ENCODE measurements at places on chromosomes 16 and 17. TPM values are rescaled to one million over a fixed set of nuclear protein-coding genes. Genes with fewer than 3 reads are reported as not detected.

Gene CNTD1
- 0.75 TPM for total RNA-seq

Gene LGALS9B
- not detected for total RNA-seq

Gene PYY
- not detected for total RNA-seq

Gene SYCE1L
- 7.5 TPM for total RNA-seq

Gene RBBP6
- total RNA-seq, result 56.1 TPM

Gene KRT9
- total RNA-seq, result not detected

Gene WSCD1
- 3.6 TPM for total RNA-seq

Gene KRTAP4-4
- not detected for total RNA-seq

Gene ZG16
- not detected for total RNA-seq

Gene RAI1
- 117 TPM for total RNA-seq

Gene KRT38
- total RNA-seq, result not detected

Gene PRR29
- 3.5 TPM for total RNA-seq

Gene ZP2
- not detected for total RNA-seq

Gene CASKIN1
- total RNA-seq, result 0.05 TPM

Gene CCL16
- 1.6 TPM for total RNA-seq

Gene ACSM2B
- not detected for total RNA-seq

Gene KRT17
- 223 TPM for total RNA-seq

Gene KRT27
- total RNA-seq, result 2.0 TPM

Gene IL17C
- not detected for total RNA-seq

Gene ARL5C
- total RNA-seq, result not detected

Gene TAC4
- not detected for total RNA-seq

Gene TBC1D26
- 0.47 TPM for total RNA-seq

Gene SOST
- total RNA-seq, result not detected

Gene KAT8
- 77.9 TPM for total RNA-seq

Gene TMEM114
- not detected for total RNA-seq

Gene CDRT4
- total RNA-seq, result 25.4 TPM

Gene EPN3
- 70.5 TPM for total RNA-seq

Gene BCL6B
- 21.6 TPM for total RNA-seq

Gene TEX19
- total RNA-seq, result not detected

Gene KRT36
- not detected for total RNA-seq

Gene SMIM22
- 225 TPM for total RNA-seq

Gene CCL4
- total RNA-seq, result 6.1 TPM

Gene VTN
- 1.0 TPM for total RNA-seq

Gene TEX14
- total RNA-seq, result 0.55 TPM

Gene GRAPL
- 2.3 TPM for total RNA-seq

Gene ATXN7L3
- total RNA-seq, result 66.7 TPM

Gene KRTAP2-4
- not detected for total RNA-seq

Gene CX3CL1
- 31.1 TPM for total RNA-seq

Gene CTRL
- total RNA-seq, result 2.1 TPM

Gene MYH8
- total RNA-seq, result not detected

Gene OSGIN1
- total RNA-seq, result 5.9 TPM

Gene EIF4A3
- total RNA-seq, result 84.8 TPM

Gene EFTUD2
- 140 TPM for total RNA-seq

Gene BRIP1
- 2.0 TPM for total RNA-seq

Gene PLXDC1
- total RNA-seq, result 13.0 TPM

Data from ureter (tissue), 1 donor.